Cortex of kidney (tissue), 1 donor: ENCODE measurements at places on chromosomes 4 and X.

DNA sequence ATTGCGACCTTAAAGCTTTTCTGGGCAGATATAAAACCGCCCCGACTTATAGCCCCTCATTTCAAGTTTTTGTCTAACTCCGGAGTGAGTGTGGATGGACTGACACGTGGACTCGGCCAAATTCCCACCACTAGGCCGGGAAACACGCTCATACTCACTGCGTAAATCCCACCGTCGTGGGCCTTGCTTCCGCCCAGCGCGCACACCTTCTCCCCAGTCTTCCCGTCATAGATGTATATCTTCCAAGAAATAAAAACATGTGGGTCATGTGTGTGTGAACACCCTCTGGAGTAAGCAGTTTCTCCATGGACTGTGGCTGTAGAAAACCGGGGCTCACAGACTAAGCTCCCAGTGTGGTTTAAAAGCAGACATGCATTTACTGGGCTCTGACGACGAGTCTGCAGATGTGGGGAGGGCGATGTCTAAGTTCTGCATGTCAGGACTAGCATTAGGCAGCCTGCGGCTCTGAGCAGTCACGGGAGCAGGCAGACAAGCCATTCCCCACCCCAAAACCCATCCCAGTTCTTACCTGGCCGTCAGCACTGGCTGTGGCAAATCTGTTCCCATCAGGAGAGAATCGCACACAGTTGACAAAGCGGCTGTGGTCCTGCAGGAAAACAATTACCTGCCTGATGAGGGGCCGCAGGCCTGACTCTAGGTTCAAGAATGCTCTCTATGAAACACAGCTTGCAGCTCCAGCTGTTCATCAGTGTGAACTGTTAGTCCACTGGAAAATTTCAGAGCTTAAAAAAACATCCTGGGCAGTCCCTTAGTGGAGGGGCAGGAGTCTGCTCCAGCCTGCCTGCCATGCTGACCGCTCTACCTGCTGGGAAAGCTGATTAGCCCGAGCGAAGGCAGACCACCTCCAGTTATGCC lies 28.2 kb downstream of the WDR1 start:
- DNase-seq = no peak

DNA sequence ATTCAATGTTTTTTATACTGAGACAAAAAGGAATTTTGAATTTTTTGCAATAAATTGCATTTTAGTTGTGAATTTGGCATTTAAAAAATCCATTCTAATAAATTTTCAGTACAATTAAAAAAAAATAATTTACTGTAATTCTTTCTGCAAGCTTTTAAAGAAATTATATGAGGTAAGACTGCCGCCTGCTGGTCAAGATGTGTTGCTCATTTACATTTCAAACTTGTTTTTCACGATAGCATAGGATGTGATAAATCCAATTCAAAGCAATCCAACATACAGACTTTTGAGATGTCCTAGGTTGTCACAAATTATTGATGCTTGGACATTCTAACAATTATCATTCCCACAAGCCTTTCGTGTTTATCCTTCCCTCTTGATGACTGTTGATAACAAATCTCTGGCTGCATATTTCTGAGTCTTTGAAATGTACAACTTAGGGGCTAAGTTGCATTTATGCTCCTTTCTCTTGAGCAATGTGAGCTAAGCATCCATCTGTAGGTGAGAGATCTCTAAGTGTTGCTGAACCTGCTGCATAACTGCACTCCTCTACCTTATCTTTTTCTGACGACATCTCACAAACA lies 21.7 kb upstream of the MFAP3L start:
- no peak for DNase-seq

DNA sequence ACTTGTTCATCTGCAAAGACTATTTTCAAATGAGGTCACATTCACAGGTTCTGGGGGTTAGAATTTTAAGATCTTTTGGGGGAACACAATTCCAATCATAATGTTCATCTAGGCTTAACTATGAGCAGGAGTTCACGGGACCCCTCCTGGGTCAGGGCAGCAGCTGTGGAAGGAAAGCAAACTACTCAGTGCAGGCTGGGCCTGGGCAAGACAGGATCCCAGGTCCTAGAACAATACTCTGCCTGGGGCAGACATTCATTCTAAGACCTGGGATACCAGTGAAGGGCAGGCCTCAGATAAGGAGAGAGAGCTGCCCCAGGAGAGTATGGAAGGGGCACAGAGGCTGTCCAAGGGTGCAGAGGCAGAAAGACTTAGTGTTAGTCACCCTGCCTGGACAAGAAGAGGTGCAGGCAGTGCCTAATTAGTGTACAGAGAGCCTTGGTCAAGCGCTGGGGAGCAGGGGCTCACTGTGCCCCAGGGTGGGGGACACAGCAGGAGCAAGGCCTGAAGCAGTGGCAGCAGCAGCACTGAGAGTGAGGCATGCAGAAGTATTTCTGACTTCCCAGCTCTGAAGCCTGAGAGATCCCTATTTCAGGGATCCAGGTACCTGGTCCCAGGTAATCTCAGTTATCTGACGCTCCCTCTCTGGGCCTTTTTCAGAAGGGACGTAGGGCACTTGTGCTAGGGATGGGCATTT lies 123.0 kb upstream of the MAMLD1 start:
- DNase-seq = no peak

- no peak for DNase-seq
These were observed 33.4 kb downstream of the ARHGEF6 start for GRCh38 chrX:136747003-136747986.

DNA sequence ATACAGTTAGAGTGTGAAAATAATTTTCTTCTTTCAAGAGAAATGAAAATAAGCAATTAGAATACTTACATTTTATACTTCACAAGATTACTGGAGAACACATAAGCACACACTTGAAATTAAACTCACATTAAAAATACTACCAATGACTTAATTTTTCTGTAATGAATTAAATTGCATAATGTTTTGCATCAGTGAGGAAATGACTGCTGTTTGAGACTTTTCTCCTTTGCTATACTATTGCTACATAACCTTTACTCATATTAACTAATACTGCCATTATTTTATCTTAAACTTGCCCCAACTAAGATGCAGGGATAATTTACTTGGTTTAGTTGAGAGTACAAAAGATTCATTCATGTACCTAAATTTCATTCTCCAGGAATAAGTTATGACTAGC lies 590.9 kb downstream of the ARAP2 start:
- no peak for DNase-seq

DNA sequence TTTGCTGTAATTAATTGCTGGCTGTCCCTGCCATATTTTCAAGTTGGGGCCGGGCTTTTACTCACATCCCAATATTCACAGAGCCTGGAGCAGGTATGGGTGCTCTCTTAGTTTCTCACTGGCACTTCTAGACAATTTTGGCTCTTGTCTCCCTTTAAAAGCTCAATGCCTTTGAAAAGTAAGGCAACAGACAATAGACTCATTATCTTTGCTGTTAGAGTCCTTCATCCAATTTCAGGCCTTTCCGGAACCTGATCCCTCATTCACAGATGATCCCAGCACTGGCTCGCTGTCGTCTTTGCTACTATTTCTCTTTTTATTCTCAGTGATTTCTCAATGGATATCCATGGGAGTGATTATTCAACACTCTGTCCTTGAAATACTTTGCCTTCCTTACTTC lies 6.7 kb downstream of the ARSJ start:
- DNase-seq = no peak

DNA sequence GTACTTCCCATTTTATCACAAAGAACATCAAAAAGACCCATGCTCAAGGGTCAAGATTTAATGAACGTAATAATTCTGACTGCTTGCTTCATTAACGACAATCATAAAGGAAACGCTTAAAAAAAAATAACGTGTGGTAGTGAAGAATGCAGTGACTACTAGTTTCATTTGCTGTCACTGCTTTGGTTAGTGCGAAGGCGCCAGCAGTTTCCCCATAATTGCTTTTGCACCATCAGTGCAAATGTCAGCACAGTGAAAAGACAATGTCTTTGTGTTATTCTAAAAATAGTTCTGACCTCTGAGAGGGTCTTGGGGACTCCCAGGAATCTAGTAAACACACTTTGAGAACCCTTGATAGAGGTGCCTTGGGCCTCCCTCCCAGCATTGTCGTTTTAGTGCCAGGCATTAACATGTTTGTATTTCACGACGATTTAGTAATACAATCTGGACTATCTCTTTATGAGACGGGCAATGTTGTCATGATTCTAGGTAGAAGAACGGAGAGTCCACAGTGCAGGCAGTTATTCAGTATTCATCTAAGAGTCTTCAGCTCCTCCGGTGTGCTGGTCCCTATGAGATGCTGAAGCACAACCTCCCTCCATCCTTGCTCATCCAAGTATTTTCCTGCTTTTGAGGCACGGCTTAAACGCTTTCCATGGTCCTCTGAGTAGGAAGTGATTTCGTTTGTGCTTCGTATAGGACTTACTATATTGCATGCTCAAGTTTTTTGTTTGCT lies 71.0 kb downstream of the AFF1 start:
- DNase-seq = no peak

DNA sequence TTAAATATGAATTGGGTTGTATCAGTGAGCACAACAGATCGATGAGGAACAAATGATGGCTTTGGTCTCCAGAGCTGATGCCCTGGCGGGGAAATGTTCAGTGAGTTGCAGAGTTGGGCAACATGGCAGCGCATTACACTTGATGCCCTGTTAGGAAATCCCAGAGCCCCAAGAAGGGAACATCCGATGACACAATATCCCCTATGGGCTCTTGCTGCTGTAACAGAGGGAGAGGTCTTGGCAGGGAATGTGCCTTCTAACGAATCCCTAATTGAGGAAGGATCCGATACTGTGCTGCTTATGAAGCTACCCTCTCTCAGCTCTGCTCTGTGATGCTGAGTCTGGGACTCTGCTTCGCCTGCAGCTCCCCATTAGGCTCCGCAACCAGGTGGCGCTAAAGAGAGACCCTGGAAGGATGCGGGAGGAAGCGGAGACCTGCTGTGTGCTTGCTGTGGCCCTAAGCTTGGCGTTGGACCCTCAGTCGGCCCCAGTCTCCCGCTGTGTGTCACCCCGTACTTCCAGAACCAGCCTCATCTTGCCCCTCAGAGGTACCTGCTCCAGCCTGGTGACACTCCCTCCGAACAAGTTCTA lies 38.9 kb downstream of the PDHA1 start:
- DNase-seq = no peak

DNA sequence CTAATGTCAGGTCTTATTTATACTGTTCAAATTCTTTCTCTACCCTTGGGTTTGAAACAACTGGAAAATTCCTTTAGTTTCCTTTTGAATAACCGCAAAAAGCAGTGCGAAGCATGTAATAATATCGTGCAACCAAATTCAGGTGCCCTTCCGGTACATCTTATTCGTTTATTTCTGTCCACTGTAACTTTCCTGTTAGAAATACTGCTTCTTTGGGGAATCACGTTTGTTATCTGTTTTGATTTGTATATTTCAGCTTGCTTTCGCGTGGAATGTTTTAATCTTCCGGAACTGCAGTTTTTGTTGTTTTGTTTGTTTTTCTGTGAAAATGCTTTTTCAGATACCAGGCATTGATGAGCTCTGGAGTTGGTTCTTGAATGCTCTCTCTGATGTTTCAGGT lies 85.7 kb upstream of the HPRT1 start:
- DNase-seq = no peak

DNA sequence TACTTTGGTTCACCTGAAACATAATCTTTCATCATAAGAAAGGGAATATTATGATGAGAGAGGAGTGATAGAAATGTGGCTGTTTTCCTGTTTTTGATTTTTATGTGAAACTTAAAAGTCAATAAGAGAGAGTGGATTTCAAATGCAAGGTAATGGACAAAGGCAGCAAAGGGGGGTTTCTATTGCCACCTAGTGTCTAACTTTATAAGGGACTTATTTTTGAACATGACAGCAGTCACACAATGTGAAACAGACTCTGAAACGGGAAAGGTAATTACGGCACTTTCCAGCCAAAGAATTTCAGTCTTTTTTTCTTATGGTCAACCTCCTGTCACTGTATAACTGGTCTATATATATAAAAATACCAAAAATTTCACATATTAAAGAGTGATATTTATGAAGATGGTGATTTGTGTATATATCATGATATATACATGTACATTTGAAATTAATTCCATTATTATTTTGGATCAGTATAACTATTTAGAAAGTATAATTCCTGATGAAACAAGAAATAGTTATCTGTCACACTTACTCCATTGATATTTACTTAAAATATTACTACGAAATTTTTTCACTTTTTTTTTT lies 127.1 kb downstream of the FBXO8 start:
- DNase-seq = no peak

DNA sequence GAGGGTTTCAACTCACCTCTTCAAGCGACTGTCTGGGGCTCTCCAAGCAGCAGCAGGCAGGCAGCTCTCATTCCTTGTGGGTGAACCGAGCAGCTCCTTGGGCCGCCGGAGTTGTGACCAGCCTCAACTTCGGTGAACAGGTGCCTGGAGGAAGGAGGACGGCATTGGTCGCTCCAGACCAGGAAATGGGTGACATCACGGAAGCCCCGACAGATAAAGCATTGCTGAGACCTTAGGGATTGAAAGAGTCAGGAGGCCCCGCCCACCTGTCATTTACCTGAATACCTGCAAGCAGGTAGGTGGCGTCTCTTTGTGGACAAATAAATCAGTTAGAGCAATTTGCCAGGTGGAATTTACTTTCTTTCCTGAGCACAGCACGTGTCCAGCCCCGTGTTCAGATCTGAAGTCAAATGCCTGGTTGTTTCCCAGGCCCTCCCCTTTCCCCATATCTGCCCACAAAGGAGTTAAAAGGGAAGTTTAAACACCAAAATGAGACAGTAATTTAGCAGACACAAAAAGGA lies at the start of gene LNX1:
Gene LNX1, minus strand, starts transcription at position 115 of the 521 bp plus-strand sequence. CDS start 17,484 bp downstream, outside the sequence.
- no peak for DNase-seq

GRCh38 chr4:128942607-128943006 lies 133.1 kb downstream of the JADE1 start:
- DNase-seq = no peak

GRCh38 chrX:29671421-29671820 lies 543.9 kb upstream of the MAGEB2 start:
- no peak for DNase-seq
